Activated CD8-positive, alpha-beta memory T cell treated with anti-CD3 and anti-CD28 coated beads for 1 hour (primary cell): ENCODE measurements at places on chromosomes 7 and 10.

GRCh38 chr7:33794959-33795358 is 110.4 kb upstream of the BMPER start:
- DNase-seq: no peak

DNA sequence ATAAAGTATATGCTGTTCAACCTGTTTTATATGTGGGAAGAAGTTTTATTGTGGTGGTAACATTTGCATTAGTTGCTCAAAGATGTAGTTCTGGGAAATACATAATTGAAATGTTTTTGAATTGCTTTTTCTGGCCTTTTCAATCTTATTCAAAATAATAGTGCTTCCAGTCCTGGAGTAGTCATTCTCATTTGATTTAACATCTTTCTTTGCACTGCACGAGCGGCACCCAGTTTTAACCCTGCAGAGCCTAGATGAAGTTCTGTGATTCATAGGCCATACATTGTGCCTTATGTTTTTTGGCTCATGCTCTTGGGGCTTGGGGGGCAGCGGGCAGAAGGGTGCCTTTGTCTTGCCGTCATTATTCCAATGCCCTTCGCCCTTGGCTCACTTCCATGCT is 9.9 kb downstream of the ARID5B start:
- no peak for DNase-seq

GRCh38 chr7:149686011-149686410 is 87.4 kb downstream of the ZNF467 start:
- no peak for DNase-seq

DNA sequence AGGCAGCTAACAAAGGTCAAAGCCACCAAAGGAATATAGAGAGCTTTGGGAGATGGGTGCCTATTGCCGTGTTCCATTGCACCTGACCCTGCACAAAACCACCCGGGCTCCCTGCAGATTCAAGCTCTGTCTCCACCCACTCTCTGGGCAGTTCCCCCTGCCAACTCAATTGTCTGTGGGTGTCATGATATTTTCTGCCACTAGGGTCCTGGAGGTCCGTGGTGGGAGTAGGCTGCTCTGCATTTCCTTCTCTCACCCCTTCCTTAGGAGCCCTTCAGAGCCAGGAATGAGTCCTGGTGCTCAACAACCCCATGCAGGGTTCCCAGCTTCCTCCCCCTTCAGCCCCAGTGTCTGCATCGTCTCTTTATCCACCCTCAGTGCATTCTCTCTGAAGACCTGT is 34.1 kb downstream of the PNLIPRP2 start:
- DNase-seq: no peak
